Pancreas (tissue), 10 donors: ENCODE measurements at places on chromosomes 13 and 19.

DNA sequence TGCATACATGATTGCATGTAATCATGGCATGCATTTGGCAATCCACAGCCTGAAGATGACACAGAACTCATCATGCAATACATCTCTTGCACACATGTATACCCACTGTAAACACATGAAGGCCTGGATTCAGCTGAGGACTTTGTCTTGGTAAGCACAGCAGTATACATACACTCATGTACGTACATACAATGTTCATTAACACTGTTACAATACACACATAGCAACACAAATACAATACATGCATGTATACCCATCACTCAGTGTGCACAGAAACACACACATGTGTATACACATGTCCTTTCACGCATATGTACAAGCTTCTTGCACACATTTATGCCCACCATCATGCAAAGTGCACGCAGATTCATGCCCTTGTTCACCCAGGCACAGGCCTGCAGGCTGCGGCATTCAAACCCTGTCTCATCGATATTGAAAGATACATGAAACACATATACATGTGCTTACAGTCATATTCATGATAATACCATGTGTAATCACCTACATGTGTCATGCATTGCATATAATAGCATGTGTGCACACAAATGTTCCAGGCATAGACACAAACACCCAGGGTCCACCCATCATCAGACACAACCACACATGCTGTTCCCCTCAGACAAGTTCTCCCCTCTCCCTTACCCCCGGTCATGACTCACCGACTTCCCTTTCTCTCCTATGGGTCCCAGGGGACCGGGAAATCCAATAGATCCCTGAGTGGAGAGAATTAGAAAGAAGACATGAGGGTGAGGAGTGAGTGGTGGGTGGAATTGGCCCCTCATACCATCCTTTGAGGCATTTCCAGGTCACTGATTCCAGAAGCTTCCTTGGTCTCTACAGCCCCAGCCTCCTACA, 28.7 kb downstream of the COL5A3 start:
- no peaks in the 10 kb centered on the region for H3K4me1 ChIP-seq
- H3K36me3 ChIP-seq: no peaks in the 10 kb centered on the region
- no peak overlapping the region for H3K4me3 ChIP-seq
- DNase-seq: no peak
- H3K27ac ChIP-seq: no peak overlapping the region
- no peaks in the 10 kb centered on the region for H3K27me3 ChIP-seq

GRCh38 chr13:34338102-34338501, 520.2 kb downstream of the RFC3 start:
- H3K4me1 ChIP-seq: no peaks in the 10 kb centered on the region
- H3K4me3 ChIP-seq: no peak overlapping the region
- no peaks in the 10 kb centered on the region for H3K27me3 ChIP-seq
- no peak overlapping the region for H3K27ac ChIP-seq
- DNase-seq: no peak

DNA sequence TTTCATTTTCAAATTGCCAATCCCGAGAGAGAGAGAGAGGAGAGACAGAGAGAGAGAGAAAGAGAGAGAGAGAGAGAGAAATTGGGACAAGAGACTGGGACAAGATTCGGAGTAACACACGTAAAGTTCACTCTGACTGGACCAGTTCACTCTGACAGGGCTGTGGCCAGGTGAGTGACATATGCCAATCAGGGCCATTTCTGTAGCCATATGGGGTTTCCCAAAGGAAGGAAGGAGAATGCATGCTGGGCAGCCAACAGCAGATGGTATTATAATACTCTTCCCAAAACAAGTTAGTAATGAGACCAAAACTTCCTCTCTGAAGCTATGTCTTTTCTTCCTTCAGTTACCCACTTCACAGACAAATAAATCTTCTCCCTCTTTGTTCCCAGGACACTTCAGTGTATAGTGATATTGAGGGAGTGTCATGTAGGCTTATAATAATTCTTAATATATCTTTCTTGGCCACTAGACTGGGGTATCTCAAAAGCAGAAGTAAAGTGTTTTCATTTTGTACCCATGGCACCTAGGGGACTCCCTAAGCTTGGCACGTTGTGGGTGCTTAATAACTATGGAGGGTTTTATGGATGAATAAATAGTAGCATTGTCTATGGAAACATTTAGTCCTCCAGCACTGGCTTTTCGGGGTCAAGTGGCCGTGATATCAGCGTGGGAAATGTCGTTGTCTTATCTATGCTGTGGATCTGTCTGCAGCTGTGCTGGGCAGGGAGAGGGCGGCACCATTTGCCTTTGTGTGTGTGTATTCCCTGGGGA, 51.6 kb downstream of the SERP2 start:
- no peak overlapping the region for H3K4me3 ChIP-seq
- H3K27me3 ChIP-seq: no peaks in the 10 kb centered on the region
- DNase-seq: no peak
- no peaks in the 10 kb centered on the region for H3K4me1 ChIP-seq
- H3K36me3 ChIP-seq: no peaks in the 10 kb centered on the region
- H3K27ac ChIP-seq: no peak overlapping the region

DNA sequence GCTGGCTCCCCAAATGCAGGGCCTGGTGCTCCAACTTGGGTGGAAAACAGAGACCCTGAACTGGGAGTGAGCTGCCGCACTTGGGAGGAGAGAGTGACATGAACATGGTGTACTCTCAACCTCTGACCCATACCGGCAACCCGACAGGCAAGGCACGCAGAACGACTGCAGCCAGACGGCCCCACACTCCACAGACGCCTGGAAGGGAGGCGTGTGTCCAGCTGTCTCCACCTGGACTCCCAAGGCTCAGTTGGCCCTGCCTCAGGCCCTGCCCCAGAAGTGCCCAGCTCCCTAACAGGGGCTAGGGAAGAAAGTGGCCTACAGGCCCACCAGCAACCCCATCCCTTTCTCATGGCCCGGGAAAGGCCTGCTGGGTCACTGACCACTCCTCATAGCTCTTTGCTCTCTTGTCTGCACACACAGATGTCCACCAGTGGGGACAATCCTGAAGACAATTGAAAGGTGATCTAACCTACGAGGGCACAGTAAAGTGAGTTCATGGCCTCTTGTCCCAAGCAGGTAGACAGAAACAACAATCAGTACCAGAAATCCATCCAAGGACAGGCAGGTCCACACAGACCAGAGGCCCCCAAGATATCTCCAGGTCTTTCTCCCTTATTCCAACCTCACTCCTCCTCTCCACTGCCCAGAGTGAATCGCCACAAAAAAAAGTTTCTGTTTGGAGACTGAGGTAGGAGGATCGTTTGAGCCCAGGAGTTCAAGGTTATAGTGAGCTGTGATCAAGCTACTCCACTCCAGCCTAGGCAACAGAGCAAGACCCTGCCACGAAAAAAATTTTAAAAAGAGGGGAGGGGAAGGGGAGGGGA, 28.2 kb downstream of the ELL start:
- H3K27ac ChIP-seq: no peak overlapping the region
- no peaks in the 10 kb centered on the region for H3K27me3 ChIP-seq
- no peak overlapping the region for H3K4me3 ChIP-seq
- no peak for DNase-seq
- H3K4me1 ChIP-seq: peaks cover 37% of the 10 kb centered on the region
- H3K36me3 ChIP-seq: no peaks in the 10 kb centered on the region

DNA sequence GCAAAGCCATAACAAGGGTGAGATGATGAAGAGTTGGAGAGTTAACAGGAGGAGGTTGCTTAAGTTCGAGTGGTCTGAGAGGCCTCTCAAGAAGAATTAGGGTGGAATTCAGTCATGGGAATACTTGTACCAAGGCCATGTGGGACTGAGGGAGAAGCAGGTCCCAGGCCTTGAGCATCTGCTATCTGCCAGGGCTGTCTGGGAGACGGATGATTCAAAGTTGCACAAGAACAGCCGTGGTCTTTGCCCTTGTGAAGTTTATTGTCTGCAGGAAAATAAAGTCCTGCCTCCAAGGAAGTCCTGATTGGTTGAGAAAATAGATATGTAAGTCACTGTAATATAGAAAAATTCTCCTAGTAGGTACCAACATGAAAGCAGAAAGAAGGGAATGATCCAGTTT, 178.8 kb upstream of the RFC3 start:
- DNase-seq: no peak
- no peak overlapping the region for H3K4me3 ChIP-seq
- H3K27ac ChIP-seq: no peak overlapping the region
- H3K36me3 ChIP-seq: no peaks in the 10 kb centered on the region
- no peaks in the 10 kb centered on the region for H3K27me3 ChIP-seq

DNA sequence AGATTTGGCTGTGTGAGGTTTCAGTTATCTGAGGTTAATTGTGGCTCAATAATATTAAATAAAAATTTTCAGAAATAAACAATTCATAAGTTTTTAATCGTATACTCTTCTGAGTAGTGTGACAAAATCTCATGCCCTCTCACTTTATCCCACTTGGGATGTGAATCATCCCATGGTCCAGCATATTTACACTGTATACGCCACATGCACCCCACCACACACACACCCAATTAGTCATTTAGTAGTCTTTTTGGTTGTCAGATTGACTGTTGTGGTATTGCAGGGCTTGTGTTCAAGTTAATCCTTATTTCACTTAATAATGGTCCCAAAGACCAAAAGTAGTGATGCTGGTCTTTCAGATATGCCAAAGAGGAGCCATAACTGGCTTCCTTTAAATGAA, 66.4 kb upstream of the PCDH9 start:
- H3K27me3 ChIP-seq: no peaks in the 10 kb centered on the region
- no peak overlapping the region for H3K27ac ChIP-seq
- H3K4me1 ChIP-seq: no peaks in the 10 kb centered on the region
- H3K4me3 ChIP-seq: no peak overlapping the region

DNA sequence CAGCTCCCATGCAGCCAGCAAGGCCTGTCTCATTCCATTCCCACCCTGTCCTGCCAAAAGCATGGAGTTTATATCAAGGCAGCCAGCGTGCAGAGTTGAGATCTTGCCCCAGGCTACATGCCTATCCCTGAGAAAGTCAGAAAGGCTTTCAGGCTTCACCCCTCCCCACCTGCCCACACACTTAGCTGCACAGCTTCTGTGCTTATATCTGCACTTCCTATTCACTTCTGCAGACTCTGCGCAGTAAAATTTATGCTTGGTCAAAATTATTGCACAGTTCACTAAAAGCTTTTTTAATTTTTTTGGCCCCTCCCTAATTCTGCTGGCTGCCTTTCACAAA, 12.5 kb upstream of the ZNF675 start:
- H3K27ac ChIP-seq: no peak overlapping the region
- H3K4me3 ChIP-seq: no peak overlapping the region
- no peaks in the 10 kb centered on the region for H3K4me1 ChIP-seq
- DNase-seq: no peak
- no peaks in the 10 kb centered on the region for H3K27me3 ChIP-seq

DNA sequence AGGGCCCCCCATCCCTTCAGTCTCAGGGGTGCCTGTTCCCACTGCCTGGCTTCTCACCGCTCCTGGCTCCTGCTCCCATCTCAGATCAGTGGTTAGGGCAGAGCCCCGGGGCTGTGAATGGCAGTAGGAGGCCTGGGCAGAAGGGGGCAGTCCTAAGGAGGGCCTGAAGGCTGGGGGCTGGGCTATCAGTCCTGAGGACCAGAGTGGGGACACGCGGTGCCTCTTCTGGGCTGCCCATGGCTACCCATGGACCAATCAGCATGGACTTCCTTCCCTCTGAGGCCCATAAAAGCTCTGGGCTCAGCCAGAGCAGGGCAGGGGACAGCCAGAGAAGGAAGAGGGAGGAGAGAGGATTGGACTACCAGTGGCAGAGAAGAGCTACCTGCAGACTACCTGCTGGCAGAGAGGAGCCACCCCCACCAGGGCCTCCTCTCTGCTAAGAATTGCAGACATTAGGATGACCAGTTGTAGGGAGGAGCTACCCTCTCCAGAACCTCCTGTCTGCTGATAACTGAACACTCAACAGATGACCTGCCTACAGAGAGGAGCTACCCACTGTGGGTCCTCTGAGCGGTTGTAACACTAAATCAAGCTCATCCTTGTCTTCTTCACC, 12.1 kb upstream of the UBE2S start:
- DNase-seq: no peak
- H3K27ac ChIP-seq: no peak overlapping the region
- H3K27me3 ChIP-seq: no peaks in the 10 kb centered on the region
- H3K4me3 ChIP-seq: no peak overlapping the region
- H3K4me1 ChIP-seq: no peaks in the 10 kb centered on the region

DNA sequence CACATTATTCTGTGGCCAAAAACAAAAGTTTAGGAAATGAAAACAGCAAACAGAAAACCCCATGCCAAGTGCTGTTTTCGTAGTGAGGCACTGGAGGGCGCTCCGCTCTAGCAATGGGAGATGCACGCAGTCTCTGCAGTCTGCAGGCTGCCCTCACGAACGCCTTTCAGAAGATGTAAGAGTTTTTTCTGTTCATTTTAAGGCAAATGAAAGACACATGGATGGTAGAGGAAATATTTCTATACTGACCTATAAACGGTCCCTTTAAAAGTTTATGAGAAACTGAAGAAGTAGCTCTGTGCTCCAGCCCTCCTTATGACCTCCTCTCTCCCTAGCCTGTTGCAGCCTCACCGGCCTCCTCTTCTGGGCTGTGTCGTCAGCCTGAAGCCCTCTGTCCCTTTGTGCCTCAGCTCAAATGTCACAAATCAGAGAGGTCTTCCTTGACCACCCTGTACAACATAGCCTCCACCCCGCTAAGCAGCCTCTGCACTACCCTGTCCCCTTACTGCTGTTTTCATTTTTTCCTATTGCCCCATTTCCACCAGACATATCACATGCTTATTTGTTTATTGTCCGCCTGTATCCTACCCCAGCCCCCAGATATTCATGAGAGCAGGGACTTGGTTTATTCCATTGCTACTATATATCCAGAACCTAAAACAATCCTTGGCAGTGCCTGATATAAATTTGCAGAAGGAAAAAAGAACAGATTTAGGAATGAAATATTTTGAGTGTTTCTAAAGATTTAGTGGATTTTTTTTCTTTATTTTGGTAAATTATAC, 116.4 kb downstream of the TM9SF2 start:
- H3K36me3 ChIP-seq: no peaks in the 10 kb centered on the region
- no peak for DNase-seq
- H3K4me1 ChIP-seq: no peaks in the 10 kb centered on the region
- no peak overlapping the region for H3K27ac ChIP-seq

DNA sequence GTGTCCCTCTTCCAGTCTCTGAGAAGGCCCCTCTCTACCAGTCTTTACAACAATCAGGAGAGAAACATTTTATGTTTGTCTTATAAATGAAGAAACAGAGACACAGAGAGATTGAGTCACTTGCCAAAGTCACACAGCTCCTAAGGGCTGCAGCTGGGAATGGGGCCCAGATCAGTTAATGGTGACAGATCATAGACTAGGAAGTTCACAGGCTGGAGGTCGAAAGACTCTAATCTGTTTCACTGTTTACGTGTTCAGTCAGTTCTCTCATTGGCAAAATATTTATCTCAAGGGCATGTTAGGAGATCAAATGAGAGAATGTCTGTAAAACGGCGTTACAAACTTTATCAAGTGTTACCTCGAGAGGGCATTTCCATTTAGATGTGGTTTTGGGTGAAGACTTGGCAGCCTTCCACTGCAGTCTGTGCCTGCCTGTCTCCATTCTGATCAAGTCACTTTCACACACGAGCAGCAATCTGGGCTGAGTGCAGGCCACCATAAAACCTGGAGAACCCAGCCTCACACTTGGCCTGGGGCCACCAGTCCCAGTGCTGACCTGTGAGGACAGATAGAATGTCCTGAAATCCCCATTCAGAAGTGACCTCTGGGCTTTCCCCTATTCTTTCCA, 65.1 kb downstream of the SIAH3 start:
- no peaks in the 10 kb centered on the region for H3K4me1 ChIP-seq
- H3K27ac ChIP-seq: no peak overlapping the region
- H3K36me3 ChIP-seq: no peaks in the 10 kb centered on the region
- no peaks in the 10 kb centered on the region for H3K27me3 ChIP-seq
- no peak overlapping the region for H3K4me3 ChIP-seq
